ENCODE measurements at places on chromosomes 1 and 21.

DNA sequence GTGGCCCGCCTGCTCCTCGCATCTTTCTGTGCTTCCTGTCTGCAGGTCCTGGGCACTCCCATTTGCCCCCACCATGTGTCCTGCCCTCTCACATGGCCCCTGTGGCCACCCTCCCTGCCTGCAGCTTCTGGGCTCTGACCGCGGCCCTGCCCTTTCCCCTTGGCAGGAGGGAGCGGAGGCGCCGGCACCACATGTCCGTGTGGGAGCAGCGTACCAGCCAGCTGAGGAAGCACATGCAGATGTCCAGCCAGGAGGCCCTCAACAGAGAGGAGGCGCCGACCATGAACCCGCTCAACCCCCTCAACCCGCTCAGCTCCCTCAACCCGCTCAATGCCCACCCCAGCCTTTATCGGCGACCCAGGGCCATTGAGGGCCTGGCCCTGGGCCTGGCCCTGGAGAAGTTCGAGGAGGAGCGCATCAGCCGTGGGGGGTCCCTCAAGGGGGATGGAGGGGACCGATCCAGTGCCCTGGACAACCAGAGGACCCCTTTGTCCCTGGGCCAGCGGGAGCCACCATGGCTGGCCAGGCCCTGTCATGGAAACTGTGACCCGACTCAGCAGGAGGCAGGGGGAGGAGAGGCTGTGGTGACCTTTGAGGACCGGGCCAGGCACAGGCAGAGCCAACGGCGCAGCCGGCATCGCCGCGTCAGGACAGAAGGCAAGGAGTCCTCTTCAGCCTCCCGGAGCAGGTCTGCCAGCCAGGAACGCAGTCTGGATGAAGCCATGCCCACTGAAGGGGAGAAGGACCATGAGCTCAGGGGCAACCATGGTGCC lies 249.1 kb downstream of the CACNA1E start:
- no peak for DNase-seq

- DNase-seq, result peak; percentile 36
These were observed 829 bp downstream of the SPEN start for GRCh38 chr1:15848143-15848928.

DNA sequence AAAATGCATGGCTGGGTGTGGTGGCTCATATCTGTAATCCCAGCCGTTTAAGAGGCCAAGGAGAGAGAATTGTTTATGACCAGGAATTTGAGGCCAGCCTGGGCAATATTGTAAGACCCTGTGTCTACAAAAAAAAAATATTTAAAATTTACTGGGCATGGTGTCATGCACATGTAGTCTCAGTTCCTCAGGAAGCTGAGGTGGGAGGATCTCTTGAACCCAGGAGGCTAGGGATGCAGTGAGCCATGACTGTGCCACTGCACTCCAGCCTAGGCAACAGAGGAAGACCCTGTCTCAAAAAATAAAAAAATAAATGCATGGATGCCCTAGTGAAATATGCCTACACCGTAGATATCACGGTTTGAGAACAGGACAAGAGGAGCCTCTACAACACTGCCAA lies 1331.2 kb upstream of the B3GALT2 start:
- DNase-seq, result no peak

- DNase-seq, result no peak
These were observed 22.7 kb upstream of the PRKACB start for GRCh38 chr1:84121360-84121759.

GRCh38 chr1:14973773-14974172 lies 179.8 kb upstream of the TMEM51 start:
- DNase-seq, result no peak

- no peak for DNase-seq
These were observed 22.7 kb upstream of the LAMC2 start for GRCh38 chr1:183163316-183163715.

GRCh38 chr1:160539990-160540858 lies 17.2 kb upstream of the SLAMF6 start:
- DNase-seq, result peak; percentile 71

DNA sequence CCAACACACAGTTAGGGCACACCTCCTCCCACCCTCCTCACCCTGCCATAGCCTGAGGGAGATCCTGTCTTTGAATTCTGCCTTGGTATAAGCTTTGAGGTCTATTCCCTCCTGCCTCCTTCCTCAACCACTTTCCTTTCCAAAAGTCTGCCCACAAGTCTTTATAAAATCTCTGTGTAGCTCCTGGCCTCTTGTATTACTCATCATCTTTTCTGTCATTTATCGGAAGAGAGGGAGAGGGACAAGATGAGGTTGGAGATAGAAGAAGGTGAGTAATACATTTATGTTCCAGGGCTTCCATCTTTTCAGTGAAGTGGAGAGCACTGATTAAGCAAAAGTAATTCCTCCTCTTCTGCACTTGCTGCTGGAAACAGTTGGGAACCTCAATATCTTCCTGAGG lies 30.5 kb upstream of the EFCAB14 start:
- no peak for DNase-seq

DNA sequence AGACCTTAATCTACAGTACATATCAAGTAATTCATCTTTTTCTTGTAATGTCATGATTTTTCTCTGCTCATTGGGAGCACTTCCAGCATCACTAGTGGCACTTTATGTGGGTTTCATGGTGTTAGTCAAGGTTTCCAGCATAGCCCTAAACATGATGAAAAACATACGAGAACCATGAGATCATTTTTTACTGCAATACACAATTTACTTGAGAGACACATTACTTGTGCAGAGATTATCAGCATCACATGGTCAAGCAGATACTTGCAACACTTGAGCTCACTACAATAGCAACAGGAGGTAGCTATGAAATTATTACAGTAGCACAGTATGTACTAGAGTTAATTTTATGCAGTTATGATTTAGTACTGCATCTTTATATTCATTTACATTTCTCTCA lies 36.4 kb downstream of the ITGB3BP start:
- DNase-seq, result no peak

GRCh38 chr1:6245869-6246496 lies 2.0 kb downstream of the HES3 start:
- peak; percentile 72 for DNase-seq

- no peak for DNase-seq
These were observed 42.8 kb downstream of the POFUT2 start for GRCh38 chr21:45244799-45245340.

DNA sequence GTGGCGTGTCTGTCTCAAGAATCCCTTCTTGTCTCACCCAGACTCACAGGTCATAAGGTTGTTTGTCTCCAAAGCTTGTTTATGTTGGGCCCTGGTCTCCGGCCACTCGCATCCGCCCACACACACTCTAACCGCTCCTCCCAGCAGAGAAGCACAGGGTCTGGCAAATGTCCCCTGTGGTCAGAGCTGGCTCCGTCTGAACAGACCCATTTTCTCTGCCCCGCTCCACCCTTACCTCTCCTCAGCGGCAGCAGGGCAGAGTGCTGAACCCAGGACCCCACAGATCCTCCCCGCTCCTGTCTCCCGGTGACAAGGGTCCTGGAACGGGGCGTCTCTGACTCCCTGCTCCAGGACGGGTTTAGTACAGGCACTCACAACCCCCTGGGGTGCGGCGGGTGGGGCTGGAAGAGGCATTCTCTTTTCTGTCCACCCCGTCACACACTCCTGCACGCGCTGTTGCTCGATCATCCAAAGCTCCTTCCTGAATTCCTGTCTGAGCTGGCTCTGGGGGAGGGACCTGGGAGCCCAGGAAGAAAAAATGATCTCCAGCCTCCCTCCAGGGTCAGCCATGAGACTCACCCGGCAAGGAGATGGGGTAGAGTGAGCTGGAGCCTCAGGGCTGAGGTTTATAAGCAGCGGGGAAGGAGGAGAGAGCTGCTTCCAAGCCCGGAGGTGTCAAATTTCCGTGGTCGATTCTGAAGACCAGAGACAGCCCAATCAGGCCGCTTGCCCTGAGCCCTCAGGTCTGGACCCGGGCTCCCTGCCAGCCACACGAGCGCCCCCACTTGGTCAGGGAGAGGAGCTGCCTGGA lies at the start of gene S100A13:
S100A13 (minus strand) TSS at position 602 of the 811 bp plus-strand sequence. CDS start 1,033 bp downstream, outside the sequence.
- DNase-seq, result no peak

DNA sequence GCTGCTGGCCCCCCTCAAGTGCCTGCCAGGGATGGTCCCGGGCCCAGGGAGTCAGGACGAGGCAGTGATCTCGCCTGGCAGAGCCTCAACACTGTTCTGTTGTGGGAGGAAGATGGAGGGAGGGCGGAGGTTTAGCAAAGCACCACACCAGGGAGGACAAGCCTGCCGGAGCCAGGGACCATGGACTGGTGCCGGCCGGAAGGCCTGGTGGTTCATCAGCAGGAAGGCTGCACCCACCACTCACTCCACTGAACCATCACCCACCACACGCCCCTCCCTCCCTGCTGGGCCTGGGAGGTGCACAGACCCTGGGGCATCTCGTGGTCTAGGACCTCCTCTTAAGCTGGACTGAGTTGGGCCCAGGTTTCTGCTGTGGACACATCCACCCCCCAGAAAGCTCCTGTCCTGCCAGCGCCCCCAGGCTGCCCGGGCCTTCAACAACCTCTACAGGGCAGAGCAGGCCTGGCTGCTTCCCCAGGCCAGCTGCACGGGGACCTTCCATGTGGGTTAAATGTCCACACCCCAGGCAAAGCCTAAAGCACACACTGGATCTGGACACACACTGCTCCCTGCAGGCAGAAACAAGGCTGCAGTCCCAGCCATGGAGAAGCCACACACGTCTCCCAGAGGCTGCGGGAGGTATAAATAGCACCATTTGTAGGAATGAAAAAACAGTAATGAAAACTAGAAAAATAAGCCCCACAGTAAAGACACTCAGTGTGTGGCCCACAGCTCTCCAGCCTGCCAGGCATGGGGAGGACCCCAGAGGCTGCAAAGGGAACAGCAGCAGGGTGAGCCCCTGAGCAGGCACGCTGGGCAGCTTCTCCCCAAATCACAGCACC lies 10.4 kb upstream of the TMEM240 start:
- DNase-seq, result no peak

DNA sequence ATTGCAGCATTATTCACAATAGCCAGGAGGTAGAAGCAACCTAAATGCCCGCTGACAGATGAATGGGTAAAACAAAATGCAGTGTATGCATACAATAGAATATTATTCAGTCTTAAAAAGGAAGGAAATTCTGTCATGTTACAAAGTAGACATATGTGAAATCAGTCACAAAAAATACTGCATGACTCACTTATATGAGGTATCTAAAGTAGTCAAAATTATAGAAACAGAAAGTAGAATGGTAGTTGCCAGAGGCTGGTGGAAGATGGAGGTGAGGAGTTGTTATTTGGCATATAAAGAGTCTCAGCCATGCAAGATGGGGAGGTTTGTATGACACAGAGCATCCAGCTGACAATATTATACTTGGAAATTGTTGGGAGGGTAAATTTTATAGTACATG lies 43.0 kb upstream of the EGLN1 start:
- DNase-seq, result peak; percentile 49

GRCh38 chr1:59409549-59409948 lies 112.7 kb downstream of the FGGY start:
- no peak for DNase-seq

DNA sequence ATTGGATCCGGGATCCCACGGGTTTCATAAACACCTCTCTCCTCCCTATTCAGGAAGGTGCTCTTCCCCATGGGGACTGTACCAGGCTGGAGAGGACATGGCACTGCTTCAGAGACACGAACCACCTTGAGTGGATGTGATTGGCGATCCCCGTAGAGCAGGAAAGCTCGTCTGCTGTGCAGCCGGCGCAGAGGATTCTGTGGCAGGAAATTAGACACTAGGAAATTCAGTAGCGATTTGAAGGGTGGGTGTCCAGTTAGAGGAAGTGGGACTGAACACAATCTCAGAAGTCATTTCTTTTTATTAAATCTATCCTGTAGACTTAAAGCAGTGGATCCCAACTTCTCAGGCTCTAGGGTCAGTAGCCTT lies 767 bp downstream of the PDIK1L start:
- peak; percentile 28 for DNase-seq

GRCh38 chr1:51526248-51526647 lies 7.2 kb upstream of the EPS15 start:
- no peak for DNase-seq

GRCh38 chr1:117359561-117360289 lies 7.5 kb upstream of the MAN1A2 start:
- no peak for DNase-seq

DNA sequence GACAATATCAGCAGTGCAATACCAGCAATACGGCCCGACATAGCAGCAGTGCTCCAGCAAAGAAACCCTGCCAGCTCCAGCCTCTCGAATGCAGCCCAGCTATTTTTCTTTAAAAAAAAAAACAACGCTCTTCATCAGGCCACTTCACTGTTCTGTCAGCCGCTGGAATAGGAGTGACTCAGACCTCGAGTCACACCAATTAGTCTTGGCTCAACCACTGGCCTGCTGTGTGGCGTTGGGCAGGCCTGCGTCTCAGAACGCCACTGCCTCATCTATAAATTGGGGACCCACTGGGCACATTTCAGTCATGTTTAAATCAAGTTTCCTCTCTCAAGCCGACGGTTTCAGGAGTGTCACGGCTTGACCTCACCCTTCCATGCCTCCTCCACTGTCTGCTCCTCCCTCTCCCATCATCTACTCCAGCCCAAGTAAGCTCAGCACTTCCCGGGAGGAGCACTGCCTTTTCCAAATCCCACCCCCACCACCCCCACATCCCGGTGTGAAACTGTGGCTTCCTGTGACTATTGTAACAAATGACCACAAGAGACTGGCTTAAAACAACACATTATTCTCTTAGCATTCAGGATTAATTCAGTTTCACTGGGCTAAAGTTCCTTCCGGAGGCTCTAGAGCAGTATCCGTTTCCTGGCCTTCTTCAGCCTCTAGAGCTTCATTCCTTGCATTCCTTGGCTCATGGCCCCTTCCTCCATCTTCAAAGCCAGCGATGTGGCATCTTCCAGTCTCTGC lies 71.9 kb upstream of the EFHD2 start:
- DNase-seq, result no peak

DNA sequence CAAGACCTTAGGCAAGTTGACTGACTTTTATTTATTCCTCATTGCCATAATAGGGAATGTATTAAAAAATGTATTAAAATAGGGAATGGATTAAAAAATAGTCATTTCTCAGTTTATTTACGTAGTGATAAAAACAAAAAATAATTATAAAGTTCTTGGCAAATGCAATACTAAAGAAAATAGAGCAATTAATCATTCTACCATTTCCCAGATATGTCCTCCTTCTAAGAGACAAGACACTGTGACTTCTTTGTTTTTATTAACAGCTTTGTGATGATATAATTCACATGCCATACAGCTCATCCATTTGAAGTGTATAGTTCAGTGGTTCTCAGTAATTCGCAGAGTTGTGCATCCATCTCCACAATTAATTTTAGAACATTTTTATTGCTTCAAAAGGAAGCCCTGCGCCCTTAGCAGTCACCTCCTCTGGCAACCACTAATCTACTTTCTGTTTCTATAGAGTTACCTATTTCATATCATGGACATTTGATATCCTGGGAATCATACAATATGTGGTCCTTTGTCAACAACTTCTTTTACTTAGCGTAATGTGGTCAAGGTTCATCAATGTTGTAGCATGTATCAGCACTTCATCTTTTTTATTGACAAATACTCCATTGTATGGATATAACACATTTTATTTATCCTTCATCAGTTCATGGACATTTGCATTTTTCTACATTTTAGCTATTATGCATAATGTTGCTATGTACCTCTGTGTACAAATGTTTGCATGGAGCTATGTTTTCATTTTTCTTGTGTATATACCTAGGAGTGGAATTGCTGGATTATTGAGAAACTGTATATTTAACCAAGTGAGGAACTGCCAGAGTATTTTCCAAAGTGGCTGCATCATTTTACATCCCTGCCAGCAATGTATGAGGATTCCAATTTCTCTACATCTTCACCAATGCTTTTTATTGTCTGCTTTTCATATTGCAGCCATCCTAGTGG lies 5.6 kb downstream of the TBX19 start:
- DNase-seq, result no peak

Measured in activated CD4-positive, alpha-beta T cell treated with anti-CD3 and anti-CD28 coated beads, Interleukin-2, Interleukin-4, amounts not matched to agents 100 ng/mL and 50 ng/mL, durations not matched to agents 16 hours and 8 hours (primary cell).